ENCODE measurements at places on chromosomes 2 and 18.
A peak's percentile ranks its signal among the peaks of the same experiment; 100 is the strongest.

DNA sequence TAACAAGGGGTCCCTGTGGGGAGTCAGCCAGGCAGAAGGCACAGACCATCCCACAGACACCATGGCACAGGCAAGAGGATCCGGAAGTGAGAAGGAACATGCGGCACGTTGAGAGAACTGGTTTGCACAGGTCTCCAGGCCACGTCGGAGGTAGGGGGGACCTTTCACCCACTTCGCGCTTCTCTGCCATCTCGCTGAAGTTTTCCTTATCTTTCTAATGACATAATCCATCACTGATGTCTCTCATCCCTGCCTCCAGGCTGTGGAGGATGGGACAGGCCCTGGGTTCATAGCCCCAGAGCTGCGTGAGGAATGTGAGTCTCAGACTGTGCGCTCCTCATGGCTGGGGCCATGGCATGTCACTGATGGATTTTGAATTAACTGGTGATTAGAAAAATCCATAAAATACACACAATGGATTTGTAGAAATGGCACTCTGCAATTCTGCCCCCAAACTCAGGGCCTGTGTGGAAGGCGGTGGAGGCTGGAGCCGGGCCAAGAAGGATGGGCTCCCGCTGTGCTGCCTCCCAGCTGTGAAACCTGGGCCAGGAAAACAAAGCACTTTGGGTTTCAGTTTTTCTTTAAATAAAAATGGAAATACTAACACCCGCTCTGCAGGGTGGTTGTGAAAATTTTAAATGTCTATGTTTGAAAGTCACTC lies 113.3 kb upstream of the ALKAL2 start:
- DNase-seq = no peak

DNA sequence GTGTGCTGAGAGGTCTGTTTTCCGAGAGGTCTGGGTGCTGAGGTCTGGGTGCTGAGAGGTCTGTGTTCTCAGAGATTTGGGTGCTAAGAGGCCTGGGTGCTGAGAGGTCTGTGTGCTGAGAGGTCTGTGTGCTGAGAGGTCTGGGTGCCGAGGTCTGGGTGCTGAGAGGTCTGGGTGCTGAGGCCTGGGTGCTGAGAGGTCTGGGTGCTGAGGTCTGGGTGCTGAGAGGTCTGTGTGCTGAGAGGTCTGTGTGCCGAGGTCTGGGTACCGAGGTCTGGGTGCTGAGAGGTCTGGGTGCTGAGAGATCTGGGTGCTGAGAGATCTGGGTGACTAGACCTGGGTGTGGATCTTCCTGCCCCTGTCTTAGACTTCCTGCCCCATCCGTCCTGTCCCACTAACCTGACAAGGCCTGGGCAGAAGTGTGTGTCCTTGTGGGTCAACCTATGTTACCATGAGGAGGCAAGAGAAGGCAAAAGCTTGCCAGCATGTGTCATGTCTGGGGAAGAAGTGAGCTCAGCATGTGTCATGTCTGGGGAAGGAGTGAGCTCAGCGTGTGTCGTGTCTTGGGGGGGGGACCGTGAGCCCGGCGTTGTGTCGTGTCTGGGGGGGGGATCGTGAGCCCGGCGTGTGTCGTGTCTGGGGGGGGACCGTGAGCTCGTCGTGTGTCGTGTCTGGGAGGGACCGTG lies 69.3 kb downstream of the KCNG2 start:
- no peak for DNase-seq

DNA sequence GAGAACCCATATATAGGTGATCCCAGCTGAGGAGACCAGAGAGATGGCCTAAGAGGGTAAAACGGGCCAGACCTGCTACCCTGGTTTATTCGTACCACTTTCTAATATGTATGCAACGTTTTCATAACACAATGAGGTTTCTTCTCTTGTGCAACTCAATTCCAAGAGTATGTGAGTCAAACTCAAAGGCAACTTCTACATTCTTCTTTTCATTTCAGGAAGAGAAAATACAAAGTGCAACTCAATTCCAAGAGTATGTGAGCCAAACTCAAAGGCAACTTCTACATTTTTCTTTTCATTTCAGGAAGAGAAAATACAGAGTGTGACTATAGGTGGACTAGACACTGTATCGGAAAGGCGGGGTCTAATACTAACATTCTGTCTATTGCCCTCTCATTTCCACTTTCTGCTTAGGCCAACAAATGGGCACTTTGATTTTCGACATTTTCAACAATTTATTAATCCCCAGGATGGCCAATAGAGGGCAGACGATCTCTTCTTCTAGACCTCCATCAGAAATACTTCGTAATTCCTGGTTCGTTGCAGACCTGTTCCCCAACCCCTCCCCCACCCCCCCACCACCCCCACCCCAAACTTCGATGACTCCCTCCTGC lies 3.7 kb upstream of the CRIM1 start:
- DNase-seq = peak; percentile 53

- no peak for DNase-seq
Observed at GRCh38 chr2:74856004-74856578, 22.2 kb downstream of the HK2 start.

DNA sequence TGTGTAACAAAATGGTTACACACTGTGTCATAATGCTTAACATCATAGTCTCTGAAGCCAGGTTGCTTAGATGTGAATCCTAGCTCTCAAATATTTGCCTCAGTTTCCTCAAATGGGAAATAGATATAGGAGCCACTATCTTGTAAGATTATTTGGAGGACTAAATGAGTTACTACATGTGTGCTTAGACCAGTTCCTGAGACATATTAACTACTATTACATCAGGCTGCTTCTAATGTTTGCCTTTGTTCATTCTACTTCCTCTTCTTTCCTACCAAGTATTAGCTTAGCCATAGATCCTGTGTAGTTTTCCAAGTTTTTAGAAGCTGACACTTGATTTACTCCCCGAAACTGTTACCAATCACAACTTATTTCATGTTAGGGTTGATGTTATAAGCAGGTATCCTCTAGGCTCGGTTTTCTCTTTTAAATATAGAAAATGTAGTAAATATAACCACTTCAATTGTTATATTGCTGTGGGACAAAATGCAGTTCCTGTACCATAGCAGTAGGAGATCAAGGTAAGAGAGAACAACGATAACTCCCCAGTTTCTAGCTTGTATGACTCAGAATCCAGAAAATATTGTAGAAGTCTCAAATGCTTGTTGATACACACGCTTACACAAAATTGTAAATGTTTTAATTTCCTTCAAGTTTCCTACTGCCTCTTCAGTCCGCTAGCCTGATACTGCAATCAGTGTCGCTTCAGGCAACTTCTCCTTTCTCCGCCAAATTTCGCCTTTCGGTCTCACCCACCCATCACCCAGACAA lies 751 bp upstream of the DNAJC10 start:
- DNase-seq = no peak

DNA sequence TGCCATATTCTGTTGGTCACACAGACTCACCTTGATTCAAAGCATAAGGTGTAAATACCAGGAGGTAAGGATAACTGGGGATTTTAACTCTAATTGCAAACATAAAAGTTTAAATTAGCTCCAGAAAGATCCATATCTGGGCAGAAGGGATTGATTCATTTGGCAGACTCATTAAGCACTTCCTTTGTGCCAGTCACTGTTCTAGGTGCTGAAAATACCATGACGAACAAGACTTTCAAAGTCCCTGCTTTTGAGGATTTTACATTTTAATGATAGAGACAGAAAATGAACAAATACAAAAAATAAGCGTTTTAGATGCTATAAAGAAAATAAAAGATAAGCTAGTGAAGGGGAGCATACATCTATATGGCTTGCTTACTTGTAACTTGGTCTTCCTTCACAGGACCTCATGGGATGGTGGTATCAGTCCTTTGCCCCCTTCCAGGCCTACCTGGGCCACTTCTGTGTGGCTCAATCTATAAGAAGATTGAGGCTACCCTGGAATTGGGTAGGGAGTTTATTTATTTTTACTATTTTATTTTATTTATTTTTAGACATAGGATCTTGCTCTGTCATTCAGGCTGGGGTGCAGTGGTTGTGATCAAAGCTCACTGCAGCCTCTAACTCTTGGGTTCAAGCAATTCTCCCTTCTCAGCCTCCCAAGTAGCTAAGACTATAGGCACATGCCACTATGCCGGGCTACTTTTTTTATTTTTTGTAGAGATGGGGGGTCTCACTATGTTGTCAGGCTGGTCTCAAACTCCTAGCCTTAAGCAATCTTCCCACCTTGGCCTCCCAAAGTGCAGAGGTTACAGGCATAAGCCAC lies 212.8 kb downstream of the MYCN start:
- DNase-seq = no peak

GRCh38 chr18:76765649-76766048 lies 56.7 kb upstream of the ZNF236 start:
- DNase-seq = no peak

DNA sequence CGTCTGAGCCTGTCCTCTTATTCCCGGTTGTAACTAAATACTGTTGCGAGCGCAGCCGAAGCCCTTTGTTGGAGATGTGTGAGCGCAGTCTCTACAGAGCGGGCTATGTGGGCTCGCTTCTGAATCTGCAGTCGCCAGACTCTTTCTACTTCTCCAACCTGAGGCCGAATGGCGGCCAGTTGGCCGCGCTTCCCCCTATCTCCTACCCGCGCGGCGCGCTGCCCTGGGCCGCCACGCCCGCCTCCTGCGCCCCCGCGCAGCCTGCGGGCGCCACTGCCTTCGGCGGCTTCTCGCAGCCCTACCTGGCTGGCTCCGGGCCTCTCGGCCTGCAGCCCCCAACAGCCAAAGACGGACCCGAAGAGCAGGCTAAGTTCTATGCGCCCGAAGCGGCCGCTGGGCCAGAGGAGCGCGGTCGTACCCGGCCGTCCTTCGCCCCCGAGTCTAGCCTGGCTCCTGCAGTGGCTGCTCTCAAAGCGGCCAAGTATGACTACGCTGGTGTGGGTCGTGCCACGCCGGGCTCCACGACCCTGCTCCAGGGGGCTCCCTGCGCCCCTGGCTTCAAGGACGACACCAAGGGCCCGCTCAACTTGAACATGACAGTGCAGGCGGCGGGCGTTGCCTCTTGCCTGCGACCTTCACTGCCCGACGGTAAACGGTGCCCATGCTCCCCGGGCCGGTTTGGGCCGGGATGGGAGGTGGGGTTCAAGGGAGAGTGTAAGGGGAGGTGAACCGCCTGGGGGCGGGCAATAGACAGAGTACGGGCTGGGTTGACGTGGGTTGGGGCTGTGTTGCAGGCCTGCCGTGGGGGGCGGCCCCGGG lies at the start of gene HOXD12:
HOXD12 (plus strand) TSS at position 68 of the 819 bp plus-strand sequence; CDS start at position 75, 7 bp downstream.
- DNase-seq = no peak

DNA sequence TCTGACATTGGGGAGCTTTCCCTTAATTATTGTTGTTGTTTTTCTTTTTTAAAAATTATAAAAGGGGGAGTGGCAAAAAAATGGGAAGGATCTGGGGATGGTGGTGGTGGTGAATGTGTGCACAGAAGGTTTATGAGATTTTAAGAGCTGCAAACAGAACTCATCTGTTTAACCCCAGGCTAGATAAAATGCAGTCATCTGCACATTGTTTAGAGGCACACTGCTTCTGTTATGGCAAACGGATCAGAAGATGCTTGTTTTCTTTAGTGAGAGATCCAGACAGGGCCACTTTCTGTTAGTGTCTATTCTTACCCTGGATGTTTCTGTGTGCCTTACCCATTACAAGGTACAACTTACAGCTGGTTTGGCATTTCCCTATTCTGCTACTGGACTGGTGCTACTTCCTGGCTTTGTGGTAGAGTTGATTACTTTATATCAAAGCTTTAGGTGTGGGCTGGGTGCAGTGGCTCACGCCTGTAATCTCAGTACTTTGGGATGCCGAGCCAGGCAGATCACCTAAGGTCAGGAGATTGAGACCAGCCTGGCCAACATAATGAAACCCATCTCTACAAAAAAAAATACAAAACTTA lies 68.2 kb upstream of the NRP2 start:
- DNase-seq = no peak

DNA sequence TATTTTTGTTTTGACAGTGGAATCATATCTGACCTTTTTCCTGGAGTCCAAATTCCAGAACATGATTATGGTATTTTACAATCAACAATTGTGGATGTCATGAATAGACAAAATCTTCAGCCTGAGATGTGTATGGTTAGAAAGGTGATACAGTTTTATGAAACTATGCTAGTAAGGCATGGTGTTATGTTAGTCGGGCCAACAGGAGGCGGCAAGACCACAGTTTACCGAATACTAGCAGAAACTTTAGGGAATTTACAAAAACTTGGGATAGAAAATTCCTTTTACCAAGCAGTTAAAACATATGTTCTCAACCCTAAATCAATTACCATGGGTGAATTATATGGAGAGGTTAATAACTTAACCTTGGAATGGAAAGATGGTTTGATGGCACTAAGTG lies 137.0 kb downstream of the DNAH6 start:
- no peak for DNase-seq

- DNase-seq = no peak
Observed at GRCh38 chr18:13191779-13192178, 26.8 kb upstream of the LDLRAD4 start.

- DNase-seq = no peak
Observed at GRCh38 chr18:79495591-79496071, 99.9 kb downstream of the NFATC1 start.

DNA sequence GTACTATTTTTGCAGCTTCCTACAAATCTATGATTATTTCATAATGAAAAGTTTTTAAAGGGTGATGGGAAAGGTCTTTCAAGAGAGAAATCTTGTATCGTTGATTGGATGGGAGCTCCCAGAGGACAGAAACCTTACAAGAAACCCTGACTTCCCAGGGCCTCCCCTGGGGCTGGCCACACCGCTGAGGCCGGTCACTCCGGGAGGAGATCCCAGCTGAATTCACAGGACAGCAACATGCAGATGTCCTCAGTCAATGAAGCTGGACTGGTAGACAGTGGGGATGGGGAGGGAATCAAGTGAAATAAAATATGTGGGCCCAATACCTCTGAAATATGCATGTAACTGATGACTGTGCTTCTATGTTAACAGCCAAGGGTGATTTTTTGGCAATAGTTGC lies 135.6 kb downstream of the TFCP2L1 start:
- no peak for DNase-seq

DNA sequence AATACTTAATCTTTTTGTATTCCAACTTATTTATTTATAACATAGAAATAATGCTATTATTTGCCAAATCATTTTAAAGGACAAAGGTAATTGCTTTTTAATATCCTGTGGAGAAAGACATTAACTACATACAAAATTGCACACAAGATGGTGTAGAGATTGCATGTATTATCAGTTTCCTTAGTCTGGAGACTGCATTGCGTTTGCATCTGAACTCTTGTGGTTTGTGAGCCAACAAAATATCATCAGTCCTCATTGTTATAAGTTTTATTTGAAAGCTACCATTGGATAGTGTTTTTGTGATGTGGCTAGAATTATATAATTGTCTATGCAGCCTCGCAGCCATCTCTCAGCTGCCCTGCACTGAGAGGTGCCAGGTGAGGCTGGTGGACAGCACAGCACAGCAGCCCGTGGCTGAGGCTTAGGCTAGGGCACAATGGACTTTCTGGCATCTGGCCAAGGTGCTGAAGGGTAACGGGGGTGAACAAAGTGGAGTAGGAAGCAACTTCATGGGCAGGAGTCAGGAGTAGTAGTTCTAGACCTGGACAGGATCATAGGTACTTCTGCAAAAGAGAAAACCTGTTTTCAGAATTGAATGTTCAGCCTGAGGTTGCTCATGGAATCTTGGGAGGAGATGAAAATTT lies 15.1 kb downstream of the RASGRP3 start:
- no peak for DNase-seq

- no peak for DNase-seq
Observed at GRCh38 chr18:51082571-51083267, 52.7 kb downstream of the SMAD4 start.
